ENCODE measurements at places on chromosomes 16 and 17.

DNA sequence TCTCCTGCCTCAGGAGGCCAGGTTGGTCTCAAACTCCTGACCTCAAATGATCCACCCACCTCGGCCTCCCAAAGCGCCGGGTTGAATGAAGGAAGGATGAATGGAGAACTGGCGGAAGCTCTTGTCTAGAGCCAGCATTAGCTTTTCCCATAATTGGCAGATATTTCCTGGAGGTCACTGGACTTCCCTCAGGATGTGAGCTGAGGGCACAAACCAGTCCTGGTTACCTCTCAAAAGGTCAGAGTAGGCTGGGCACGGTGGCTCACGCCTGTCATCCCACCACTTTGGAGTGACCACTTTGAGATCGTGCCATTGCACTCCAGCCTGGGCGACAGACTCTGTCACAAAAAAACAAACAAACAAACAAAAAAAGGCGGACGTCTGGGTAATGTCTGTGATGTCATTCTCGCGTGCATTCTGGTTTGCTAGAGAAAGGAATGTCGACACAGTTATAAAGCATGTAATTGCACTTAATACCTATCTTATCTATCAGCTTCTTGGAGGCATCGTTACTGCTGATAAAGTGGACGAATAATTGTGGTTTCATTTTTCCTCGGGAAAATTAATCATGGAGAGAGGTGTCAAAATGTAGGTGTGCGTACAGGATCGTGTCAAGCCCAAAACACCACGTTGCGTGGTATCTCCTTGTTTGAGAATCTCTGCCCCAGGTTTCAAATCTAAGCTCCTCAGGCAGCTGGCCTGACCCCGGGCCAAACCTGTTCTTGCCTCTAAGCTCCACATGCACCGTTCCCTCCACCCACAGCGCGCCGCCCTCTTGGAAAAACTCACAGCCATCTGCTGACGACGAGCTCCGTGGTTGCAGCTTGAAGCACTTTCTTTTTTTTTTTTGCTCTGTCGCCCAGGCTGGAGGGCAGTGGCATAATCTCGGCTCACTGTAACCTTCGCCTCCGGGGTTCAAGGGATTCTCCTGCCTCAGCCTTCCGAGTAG, 6.4 kb upstream of the CRK start:
- no peak for DNase-seq

DNA sequence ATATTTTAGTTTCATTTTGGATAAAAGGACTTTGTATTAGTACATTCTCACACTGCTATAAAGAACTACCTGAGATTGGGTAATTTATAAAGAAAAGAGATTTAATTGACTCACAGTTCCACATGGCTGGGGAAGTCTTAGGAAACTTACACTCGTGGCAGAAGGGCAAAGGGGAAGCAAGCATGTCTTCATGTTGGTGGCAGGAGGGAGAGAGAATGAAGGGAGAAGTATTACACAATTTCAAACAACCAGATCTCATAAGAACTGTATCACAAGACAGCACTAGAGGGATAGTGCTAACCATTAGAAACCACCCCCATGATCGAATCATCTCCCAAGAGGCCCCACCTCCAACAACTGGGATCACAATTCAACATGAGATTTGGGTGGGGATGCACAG, 142.9 kb downstream of the USP31 start:
- DNase-seq = no peak

- no peak for DNase-seq
Measured at GRCh38 chr17:36611345-36612072, 10.1 kb downstream of the MRM1 start.

- DNase-seq = peak; percentile 96
Measured at GRCh38 chr17:693791-694638, 20.6 kb downstream of the VPS53 start.

All from kidney epithelial cell (primary cell).